Esophagus muscularis mucosa (tissue), 4 donors: ENCODE measurements at places on chromosomes 4 and X. TPM values are rescaled to one million over a fixed set of nuclear protein-coding genes. Genes with fewer than 3 reads are reported as not detected.
A peak's percentile ranks its signal among the peaks of the same experiment; 100 is the strongest.

The CXorf65 gene
- not detected for total RNA-seq

The UGT2A1 gene
- total RNA-seq: not detected

The CXorf49 gene
- total RNA-seq: not detected

The CLDN22 gene
- not detected for total RNA-seq

- H3K36me3 ChIP-seq: no peaks in the 10 kb centered on the region
- no peak overlapping the region for H3K4me3 ChIP-seq
- DNase-seq: no peak
- no peak overlapping the region for H3K27ac ChIP-seq
Measured at GRCh38 chr4:174707051-174707676, 121.9 kb downstream of the GLRA3 start.

DNA sequence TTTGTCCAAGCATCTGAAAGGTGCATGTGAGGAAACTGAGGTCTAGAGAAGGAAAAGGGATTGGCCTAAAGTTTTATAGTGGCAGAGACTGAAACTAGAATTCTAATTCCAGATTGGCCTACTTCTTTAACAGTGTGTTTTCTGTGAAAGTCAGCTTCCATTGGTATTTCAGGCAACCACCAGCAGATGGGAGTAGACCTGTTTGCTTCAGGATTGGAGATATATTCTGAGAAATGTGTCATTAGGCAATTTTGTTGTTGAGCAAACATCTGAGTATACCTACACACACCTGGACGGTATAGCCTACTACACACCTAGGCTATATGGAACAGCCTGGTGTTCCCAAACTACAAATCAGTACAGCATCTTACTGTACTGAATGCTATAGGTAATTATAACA lies 207.3 kb upstream of the RADX start:
- H3K4me3 ChIP-seq: no peak overlapping the region
- no peak overlapping the region for H3K27ac ChIP-seq
- DNase-seq: no peak
- no peaks in the 10 kb centered on the region for H3K36me3 ChIP-seq
- no peaks in the 10 kb centered on the region for H3K27me3 ChIP-seq

DNA sequence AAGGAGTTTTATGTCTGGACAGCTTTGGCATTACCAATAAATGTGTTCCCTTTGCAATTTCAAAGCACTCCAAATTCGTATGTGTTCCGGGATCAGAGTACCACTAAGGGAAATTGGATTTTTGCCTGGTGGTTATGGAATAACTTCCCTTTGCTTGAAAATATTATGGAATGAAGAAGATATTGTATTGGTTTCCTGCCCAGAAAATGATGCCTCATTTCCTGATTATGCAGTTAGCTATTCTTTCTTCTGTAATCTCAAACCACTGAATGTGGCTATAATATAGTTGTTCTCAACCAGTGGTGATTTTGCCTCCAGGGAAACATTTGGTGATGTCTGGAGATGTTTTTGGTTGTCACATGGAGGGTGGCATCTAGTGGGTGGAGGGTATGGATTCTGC lies 142.9 kb downstream of the PCDH7 start:
- no peaks in the 10 kb centered on the region for H3K27me3 ChIP-seq
- no peaks in the 10 kb centered on the region for H3K36me3 ChIP-seq
- no peak overlapping the region for H3K4me3 ChIP-seq
- DNase-seq: no peak
- H3K27ac ChIP-seq: peak overlapping the region; percentile 77

GRCh38 chr4:53563824-53564223 lies 27.5 kb downstream of the LNX1 start:
- peaks cover 1% of the 10 kb centered on the region for H3K4me1 ChIP-seq
- no peaks in the 10 kb centered on the region for H3K36me3 ChIP-seq
- H3K27ac ChIP-seq: no peak overlapping the region
- no peak overlapping the region for H3K4me3 ChIP-seq
